ENCODE measurements at places on chromosomes 12 and 14.
A peak's percentile ranks its signal among the peaks of the same experiment; 100 is the strongest.

GRCh38 chr14:101495827-101496775 is 65.2 kb upstream of the DIO3 start:
- DNase-seq, result no peak

DNA sequence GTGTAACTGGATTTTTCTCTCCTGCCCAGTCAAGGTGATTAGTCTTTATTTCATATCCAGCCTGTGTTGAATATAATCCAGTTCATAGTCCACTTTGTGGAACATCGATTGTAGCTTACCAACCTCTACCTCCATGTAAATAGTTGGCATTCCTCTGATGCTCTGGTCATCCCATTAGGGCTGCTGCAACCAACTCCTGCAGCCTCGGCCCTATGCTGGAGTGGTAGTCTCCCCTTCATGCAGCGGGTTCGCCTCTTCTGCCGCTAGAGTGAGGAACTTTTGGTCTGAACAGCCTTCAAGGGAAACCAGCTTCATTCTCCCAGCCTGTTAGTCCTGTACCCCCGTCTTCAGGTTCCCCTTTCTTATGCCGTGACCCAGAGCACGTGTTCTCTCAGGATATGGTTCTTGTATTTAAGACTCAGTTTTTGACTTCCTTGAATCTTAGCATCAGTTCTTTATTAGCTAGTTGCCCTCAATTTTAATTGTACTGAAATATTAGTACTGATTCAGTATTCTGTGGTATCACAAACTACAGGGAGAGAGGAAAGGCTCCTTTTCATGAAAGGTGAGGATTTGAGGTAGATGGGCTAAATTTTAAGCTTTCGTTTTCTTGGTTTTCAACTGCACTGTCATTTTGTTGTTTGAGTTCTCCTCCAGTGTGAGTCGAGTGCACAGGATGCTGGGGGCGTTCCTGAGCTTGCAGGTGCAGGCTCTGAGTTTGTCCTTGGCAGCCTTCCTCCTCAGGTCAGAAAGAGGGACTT is 33.2 kb downstream of the ZNF664 start:
- DNase-seq, result no peak

GRCh38 chr12:84661786-84662185 is 250.8 kb downstream of the SLC6A15 start:
- no peak for DNase-seq

GRCh38 chr12:122845865-122846621 is 10.8 kb downstream of the HIP1R start:
- no peak for DNase-seq

DNA sequence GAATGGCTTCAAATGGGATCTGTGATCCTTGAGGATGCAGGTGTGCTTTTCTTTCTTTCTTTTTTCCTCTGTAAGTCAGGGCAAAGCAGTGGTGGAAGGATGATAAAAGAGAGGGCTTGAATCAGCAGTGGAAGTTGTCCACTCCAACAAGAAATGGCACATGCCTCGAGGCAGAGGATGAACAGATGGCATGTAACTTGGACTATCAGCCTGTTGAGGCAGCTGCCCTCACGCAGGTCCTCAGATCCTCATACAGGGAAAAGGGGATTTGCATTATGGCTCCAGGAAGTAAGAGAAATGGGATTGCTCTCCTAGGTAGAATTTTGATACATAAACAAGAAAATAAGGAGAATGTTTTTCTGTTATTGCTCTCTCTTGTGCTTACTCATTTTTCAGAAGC is 368.0 kb downstream of the FUT8 start:
- no peak for DNase-seq

DNA sequence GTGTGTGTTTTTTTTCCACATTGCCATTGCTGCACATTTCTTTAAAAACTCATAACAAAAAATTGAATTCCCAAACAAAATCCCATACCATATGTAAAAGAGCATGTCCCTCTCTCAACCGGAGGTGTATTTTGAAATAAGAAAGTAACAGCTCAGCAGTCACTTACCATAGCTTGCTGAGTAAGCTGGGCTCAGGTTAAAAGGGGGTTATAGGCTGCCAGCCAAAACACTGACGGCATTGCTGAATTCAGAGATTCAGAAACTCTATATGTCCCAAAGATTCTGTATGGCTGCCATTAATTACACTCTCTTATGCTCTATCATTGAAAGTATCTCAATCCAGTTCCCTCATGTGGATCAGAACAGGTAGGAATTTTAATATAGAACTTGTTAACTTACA is 276.0 kb downstream of the FOXG1 start:
- no peak for DNase-seq

DNA sequence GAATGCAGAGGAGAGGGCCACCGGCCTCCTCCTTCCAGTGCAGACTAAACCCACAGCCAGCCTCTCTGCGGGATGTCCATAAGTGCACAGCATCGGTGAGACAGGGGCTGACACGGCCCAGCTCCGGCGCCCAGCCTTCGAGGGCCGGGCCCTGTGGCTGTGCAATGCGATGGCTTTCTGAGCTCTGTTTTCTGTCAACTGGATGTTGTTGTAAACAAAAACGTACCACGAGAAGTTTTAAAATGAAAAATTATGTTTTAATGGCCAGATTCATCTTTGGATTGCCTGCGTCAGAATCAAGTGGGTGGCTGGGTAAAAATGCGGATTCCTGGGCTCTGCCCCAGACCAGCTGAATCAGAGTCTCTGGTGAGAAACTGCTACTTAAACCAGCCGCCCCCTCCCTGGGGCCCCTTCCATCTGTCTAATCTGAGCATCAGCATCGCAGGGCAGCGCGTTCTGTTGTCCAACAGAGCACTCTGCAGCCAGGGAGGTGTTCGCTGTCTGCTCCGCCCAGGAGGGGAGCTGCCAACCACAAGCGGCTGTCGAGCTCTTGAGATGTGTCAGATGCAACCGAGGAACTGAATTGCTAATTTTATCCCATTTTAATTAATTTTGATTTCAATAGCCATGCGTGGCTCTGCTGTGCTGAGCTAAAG is 133.4 kb downstream of the RFLNA start:
- no peak for DNase-seq

DNA sequence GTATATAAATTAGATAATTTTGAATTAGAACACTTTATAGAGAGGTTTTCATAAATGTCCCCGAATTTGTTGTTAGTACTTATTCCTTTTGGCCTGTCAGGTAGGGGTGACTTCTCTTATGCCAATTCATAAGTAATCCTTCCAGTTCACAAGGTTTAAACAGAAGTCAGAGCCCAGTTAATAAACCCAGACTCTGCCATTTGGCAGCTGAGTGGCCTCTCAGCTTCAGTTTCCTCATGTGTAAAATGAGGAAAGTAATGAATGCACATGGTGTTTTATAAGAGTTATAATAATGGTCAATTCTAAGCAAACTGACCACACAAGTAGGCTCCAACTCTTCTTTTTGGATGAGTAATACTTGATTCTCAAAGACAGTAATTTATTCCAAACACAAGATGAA is 10.3 kb downstream of the MTERF2 start:
- no peak for DNase-seq

DNA sequence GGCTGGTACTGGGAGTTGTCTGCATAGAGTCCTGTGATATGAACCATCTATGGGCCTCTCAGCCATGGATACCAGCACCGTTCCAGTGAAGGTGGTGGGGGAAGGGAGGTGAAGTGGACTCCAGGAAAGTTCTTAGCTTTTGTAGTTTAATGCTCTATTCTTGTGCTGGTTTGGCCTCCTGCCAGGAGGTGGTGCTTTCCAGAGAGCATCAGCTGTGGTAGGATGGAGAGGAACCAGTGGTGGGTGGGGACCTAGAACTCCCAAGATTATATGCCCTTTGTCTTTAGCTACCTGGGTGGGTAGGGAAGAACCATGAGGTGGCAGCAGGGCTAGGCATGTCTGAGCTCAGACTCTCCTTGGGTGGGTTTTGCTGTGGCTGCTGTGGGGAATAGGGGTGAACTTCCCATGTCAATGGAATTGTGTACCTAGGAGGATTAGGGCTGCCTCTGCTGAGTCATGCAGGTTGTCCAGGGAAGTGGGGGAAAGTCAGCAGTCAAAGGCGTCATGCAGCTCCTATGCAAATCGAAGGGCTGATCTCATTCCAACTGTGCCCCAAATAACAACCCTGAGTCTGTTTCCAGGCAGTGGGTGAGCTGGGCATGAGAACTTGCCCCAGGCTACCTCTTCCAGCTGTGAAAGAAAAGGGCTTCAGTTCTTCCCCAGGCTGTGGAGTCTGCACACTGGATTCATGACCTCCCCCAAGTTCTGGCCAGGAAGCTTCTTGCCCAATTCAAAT is 14.2 kb downstream of the GZMH start:
- DNase-seq, result no peak

- no peak for DNase-seq
These were observed 1.7 kb upstream of the NEK9 start for GRCh38 chr14:75128596-75128990.

DNA sequence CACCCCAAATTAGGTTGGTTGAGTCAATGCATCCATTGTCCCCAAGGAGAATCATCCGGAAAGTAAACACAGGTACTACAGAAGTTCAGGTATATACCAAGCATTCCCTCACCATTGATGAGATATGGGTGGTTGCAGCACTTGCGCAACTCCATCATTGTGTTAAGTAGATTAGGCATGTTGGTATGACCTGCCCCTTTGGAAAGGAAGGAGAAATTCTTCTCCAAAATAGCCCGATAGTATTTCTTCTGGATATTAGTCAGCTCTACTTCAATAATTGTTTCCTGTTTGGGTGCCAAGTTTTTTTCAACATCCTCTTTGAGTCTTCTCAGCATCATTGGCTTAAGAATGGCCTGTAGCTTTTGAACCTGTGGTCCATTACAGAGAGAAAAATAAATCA is 21.3 kb upstream of the SUPT16H start:
- no peak for DNase-seq

GRCh38 chr14:90758028-90758889 is 58.0 kb downstream of the TTC7B start:
- peak; percentile 93 for DNase-seq

- no peak for DNase-seq
These were observed 54.2 kb upstream of the RMST start for GRCh38 chr12:97408363-97408762.

- no peak for DNase-seq
These were observed 30.9 kb downstream of the SLC2A3 start for GRCh38 chr12:7905071-7905470.

DNA sequence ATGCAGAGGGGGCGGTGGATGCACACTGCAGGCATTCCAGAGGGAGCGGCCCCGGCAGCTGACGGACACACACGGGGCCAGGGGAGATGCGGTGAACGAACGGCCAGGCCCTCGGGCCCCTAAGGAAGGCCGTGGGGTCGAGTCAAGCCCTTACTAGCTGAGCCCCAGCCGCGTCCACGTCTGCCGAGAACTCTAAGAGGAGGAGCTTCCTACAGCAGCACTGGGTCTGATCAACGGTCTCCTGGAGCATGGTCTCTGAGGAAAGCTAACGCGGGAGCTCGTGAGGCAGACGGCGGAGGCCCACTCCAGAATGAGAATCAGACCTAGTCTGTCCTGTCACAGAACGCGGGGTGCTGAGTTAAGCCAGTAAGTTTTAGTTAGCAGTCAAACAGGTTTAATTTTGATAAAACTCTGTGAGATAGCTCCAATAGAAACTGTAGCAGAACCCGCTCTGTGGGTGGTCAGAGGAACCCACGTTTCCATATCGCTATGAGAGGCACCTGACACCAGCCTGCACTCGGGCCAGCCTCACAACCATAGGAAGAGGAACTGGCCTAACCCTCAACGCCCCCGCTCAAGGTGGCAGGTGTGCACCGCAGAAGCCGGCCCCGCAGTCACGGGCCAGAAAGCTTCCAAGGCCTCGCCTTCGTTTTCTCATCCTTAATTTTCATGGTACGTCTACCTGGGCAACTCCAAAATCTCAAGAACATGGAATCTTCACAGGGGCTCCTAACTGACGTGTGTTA is 55.5 kb downstream of the CDC42BPB start:
- DNase-seq, result no peak

DNA sequence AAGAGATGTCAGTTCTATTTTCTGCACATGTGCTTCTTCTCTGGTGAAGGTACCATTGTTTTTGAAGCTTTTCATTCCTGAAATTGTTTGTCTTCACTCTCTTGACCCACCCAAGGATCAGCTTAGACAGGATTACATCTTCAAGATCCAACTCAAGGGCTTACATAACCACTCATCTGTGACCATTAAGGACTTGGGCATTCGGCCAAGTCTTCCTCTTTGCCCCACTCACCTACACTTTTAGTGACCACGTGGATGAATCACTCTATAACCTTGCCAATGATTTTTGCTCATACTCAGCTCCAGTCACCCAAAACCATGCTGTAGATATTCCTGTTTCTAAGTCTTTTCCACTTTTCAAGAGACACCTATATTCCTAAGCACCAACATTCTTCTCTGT is 36.5 kb upstream of the SSTR1 start:
- no peak for DNase-seq

DNA sequence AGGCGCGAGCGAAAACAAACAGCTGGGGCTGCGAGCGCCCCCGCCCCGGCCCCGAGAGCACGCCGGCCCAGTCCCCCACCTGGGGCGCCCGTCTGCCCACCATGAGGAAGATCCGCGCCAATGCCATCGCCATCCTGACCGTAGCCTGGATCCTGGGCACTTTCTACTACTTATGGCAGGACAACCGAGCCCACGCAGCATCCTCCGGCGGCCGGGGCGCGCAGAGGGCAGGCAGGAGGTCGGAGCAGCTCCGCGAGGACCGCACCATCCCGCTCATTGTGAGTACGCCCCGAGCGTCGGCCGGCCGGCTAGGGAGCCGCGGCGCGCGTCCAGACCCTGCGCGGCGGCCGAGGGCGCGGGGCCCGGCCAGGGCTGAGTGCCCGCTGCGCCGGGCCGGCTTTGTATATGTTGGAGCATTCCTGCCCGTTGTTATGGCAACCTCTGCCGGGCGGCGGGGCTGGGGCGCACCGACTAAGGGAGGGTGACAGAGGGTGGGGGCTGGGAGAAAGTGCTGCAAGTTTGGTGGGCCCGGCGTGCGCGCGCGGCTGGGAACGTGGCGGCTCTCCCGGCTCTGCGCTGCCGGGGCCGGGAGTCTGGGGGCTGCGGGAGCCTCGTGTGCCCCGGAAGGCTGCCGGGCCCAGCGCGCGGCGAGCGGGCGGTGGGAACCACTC is 367 bp downstream of the GALNT16 start:
- DNase-seq, result no peak

DNA sequence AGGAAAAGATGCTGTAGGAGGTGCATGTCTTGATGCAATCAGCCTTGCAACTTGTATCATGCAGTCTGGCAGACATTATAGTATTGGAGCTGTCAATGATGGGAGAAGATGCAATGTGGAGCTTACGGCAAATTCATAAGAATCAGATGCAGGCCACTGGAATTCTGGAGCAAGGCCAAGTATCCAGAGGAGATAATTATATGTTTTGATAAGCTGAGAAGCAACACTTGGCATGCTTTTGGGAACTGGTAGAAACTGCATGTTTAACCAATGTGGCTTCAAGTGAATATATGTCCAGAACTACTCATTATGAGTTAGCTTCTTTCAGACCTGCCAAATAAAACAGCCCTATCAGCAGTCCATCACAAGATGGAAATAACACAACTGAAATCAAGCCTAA is 249.1 kb upstream of the PPFIA2 start:
- no peak for DNase-seq

GRCh38 chr12:97185567-97185966 is 277.0 kb upstream of the RMST start:
- no peak for DNase-seq

GRCh38 chr14:101908795-101909194 is 55.6 kb upstream of the DYNC1H1 start:
- no peak for DNase-seq

- no peak for DNase-seq
These were observed 68.8 kb downstream of the RERG start for GRCh38 chr12:15152456-15152855.

GRCh38 chr14:28264306-28264705 is 502.3 kb upstream of the FOXG1 start:
- no peak for DNase-seq

Data from stimulated activated CD4-positive, alpha-beta T cell treated with anti-CD3 and anti-CD28 coated beads, Interleukin-1b, Interleukin-23, amount 100 ng/mL, for 1 hour (primary cell).